ENCODE measurements at places on chromosomes 12 and 14.

GRCh38 chr12:106840243-106840642 lies 65.8 kb downstream of the RIC8B start:
- DNase-seq: no peak

- no peak for DNase-seq
Measured at GRCh38 chr12:88866881-88867280, 286.6 kb upstream of the KITLG start.

GRCh38 chr14:30389134-30389876 lies 169.7 kb upstream of the G2E3 start:
- no peak for DNase-seq

- DNase-seq: no peak
Measured at GRCh38 chr12:91224401-91224800, 41.8 kb upstream of the DCN start.

DNA sequence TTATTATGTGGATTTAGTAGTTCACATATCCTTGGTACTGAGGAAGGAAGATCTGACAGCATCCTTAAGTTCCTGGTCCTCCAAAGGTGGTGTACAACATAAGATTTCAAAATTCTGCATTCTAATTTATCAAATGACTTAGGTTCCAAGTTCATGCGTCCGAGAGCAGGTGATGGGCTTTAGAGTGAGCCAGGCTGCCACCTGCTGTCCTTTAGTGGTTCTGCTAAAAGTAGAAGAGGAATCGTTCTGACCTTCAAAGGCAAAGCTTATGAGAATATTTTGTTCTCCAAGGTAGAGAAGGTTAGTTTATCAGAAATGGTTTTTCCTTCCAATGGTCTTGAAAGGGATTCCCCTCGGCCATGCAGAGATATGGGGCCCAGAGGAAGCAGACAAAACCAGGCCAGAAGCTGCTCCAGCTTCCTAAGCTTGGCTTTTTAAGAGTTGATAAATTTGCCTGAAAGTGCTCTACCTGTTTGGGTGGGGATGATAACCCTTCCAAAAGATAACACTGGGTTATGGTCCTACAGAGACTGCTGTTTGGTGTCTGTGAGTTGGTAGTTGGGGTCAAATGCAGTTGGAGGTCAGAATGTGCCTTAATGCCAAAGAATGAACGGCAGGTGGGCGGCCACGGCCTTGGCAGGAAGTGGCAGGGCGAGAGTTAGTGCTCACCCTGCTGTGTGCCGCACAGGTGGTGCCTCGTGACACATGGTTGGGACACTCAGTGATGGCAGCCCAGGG lies 29.1 kb upstream of the LRTM2 start:
- peak; percentile 40 for DNase-seq

DNA sequence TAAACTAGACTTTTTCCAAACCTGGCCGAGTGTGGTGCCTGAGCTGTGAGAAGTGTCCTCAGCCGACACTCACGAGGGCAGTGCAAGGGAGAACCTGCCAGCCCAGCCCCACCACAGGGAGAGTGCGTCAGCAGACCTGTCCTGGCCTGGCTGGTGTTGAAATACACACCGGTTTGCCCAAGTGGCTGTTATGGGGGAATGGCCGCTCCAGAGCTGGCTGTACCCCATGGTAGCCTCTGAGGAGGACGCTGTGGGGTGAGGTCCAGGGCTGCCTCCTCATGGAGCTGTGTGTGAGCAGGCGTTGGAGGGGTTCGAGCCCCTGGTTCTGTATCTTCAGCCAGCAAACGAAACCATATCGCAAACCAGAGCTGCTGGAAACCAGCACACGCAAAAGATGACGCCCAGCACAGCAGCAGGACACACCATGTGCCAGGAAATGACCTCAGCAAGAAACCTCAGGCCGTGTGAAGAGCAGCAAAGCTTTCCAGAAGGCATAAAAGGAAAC lies 9.4 kb downstream of the ANKRD9 start:
- no peak for DNase-seq

DNA sequence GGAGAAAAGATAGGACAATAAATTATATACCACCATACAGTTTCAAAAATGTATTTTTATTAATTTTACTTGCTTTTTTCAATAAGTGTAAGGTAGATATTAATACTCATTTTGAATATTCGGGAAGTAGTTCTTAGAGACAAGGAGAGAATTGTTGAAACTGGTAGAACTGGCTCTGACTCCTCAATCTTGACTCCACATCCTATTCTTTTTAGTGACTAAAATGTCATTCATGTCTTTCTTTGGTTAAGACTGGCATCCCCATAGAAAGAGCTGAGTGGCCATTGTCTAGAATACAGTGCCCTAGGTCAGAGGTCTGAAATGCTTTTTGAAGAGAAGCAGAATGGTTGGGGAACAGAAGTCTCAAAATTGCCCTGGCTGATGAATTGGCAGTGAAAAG lies 177.6 kb upstream of the LRIG3 start:
- no peak for DNase-seq

DNA sequence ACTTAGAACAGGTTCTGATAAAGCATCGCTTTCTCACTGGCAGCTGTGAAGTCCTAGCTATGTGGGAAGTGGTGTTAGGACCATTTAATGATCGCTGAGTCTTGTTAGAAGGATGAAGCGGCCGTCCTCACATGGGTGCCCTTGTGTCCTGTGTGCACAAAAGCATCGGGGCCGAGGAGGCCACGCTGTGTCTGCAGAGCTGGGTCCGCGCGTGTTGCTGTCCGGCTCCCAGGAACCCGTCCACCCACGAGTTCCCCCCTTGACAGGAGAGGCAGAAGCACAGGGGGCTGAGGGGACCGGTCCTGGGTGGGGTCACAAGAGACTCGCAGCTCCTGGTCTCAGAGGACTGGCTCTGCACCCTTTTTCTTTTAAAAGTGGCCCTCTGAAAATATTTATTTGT lies 90.4 kb downstream of the ADGRD1 start:
- DNase-seq: no peak

DNA sequence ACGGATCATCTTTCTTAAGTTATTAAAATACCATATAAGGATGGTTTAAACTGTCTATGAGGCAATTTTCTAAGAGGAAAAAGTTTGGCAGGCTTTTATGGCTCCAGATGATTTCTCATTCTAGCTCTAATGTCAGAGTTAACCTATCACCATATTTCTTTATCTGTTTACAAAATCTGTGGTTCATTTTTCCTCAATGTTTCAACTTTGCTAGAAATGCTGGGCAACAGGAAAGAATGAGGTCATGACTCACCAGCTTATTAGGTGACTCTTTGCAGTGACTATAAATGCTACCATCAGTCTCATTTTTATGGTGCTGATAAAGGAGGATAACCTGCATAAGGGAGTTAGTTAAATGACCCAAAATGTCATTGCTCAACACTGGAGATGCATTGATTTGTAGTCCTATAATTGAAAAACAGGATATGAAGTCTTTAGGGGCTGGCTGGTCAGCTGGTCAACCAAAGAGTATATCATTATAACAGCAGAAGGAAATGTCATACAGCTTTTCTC lies 45.3 kb upstream of the RAP1B start:
- no peak for DNase-seq

- DNase-seq: no peak
Measured at GRCh38 chr12:98908866-98909265, 263.8 kb downstream of the APAF1 start.

DNA sequence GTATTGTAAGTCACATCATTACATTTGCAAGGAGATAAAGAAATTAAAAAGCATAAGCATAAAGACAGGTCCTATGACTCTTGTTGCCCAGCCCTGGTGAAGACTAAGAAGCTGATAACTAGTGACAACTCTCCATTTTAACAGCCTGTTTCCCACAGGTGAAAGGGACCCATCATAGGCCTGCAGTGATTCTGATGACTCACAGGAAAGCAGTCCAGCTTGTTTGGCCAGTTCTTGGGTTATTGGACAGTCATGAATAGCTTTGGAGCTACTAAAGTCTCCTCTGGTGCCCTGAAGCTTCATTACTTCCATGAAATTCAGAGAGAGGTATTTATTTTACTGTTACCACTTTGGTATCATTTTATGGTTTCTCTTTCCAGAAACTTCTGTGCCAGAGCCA lies 55.5 kb upstream of the DYRK2 start:
- no peak for DNase-seq

- DNase-seq: no peak
Measured at GRCh38 chr12:115973066-115973465, 304.4 kb downstream of the MED13L start.

- DNase-seq: no peak
Measured at GRCh38 chr14:69351385-69351784, 46.7 kb downstream of the ERH start.

DNA sequence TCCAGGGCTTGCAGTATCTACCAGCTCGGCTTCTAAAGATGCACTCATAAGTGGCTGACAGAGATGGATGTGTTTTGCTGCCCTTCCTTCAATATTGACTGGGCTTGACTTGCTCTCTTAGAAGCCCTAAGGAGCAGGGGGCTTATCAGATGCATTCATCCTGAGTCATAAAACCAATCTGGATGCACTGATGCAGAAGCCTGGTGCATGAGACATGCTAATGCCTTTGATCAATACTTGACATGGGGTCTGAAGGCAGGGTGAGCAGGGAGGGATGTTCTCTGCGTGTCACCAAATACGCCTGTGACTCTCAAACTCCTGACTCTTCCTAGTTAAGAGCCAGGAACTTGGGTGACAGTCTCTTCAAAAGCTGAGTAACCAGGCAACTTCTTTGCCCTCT lies 77.8 kb upstream of the HSPB8 start:
- DNase-seq: no peak

DNA sequence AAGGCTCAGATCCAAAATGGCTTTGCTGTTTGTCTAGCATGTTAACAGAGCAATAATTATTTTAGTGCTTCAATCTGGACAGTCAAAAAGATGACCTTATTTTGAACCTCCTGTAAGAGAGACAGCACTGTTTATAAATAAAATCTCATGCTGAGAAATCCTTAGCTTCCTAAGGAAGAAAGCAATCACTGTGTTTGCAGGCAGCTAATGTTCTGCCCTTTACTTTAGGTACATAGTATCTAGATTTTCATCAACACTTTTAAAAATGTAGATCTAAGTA lies 105.3 kb downstream of the PRKD1 start:
- DNase-seq: no peak

DNA sequence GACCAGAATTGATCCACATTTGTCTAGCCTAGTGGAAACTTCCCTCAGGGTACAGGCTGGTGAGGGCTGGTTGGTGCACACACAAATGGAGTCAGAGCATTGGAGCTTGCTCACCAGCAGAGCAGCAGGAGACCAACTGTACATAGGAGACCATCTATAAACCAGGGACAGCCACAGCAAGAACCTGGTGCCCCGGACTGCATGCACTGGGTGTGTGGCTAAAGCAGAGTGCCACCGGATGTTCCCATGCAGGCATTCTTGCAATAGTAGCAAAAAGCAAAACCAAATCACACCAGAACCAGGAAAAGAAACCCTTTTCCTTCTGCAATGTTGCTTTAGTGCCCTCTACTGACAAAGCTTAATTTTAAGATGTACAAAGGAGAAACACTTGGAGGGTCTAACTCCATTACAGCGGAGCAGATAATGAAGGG lies 136.4 kb downstream of the MDGA2 start:
- no peak for DNase-seq

GRCh38 chr12:110606253-110606611 lies 7.7 kb upstream of the TCTN1 start:
- DNase-seq: no peak

DNA sequence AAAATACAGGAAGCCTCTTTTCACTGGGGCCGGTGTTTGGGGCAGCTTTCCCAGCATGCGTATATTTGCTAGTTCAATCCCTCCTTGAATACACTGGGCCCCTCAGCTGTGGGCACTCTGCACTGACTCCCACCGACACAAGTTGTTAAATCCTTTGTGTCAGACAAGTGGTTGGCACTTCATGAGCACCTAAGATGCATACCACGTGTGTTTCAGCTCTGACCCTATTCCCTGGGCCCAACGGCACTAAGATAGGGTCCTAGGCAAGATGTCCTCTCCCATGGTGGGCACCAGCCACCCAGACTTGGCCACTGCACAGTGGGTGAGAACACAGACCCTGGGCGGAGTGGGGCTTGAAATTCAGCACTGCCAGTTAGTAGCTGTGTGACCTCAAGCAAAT lies 173.8 kb downstream of the BCL11B start:
- DNase-seq: no peak

DNA sequence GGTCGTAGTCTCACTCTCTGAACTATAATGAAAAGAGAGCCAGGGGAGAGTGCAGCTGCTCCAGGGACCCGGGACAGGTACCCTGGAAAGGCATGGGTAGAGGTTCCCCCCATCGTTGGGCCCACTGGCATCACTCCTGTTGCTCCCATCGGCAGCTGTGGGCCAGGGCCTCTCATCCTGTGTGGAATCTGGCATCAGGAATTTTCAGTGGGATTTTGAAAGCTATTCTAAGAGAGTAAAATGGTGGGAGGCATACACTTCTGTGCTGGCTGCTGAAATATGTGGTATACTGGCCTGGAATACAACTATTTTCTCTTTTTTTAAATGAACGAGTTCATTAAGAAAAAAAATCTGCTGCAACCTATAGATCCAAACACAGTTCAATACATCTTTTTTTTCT lies 38.1 kb downstream of the EML1 start:
- no peak for DNase-seq

- DNase-seq: no peak
Measured at GRCh38 chr14:104328607-104329006, 190.2 kb downstream of the KIF26A start.

GRCh38 chr14:69619012-69619411 lies 7.6 kb downstream of the SUSD6 start:
- DNase-seq: no peak

DNA sequence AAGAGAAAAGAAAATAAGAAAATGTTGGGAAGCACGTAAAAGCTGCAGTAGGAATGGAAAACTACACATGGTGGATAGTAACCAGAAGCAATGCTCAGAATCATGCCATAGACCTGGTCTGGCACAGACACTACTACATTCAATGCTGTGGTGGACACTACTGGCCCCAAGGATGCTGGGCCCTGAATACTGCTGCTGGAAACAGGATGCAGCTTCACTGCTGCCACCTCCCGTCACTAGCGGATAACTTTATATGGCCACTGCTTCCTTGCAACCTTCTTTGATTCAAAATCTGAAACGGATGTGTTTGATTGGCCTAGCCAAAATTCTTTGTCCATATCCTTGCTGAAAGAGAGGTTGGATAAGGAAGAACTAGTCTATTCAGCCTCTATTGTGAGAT lies 30.7 kb downstream of the ADCY6 start:
- no peak for DNase-seq

GRCh38 chr14:28536889-28537288 lies 229.7 kb upstream of the FOXG1 start:
- no peak for DNase-seq

- no peak for DNase-seq
Measured at GRCh38 chr12:5022465-5023061, 21.1 kb upstream of the KCNA5 start.

GRCh38 chr12:117742721-117743120 lies 226.1 kb downstream of the KSR2 start:
- no peak for DNase-seq

DNA sequence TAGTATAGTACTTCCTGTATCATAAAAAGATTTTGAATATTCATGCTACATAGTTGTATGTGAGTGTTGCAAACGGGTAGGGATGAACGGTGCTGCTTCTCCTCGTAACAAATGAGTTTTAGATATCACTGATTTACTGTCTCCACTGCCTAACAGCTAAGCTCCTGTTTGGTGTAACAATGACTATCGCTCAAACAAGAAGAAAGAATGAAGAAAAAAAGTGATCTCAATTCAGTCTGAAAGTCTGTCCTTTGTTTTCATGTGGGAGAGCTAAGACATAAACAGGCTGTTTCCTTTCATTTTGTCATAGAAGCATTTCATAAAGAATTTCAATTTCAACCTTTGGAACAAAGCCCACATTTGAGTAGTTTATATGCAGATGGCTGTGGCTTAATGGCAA lies 26.1 kb upstream of the RTRAF start:
- no peak for DNase-seq

Data from stimulated activated CD8-positive, alpha-beta memory T cell treated with anti-CD3 and anti-CD28 coated beads, Interleukin-12 subunit alpha, Interleukin-12 subunit beta, amount 100 ng/mL, for 4 hours (primary cell).